Activated CD4-positive, alpha-beta T cell treated with anti-CD3 and anti-CD28 coated beads, Interleukin-2, amount 10 ng/mL, durations not matched to agents 24 days and 14 days (primary cell): ENCODE measurements at places on chromosomes 7 and 10. TPM values are rescaled to one million over a fixed set of nuclear protein-coding genes. Genes with fewer than 3 reads are reported as not detected.

CALHM3 gene
- not detected in 2 replicates for total RNA-seq

PIK3AP1 gene
- 9.6 and 11.7 TPM in 2 replicates for total RNA-seq

TAF5 gene
- total RNA-seq: 11.9 and 12.1 TPM in 2 replicates

DNA sequence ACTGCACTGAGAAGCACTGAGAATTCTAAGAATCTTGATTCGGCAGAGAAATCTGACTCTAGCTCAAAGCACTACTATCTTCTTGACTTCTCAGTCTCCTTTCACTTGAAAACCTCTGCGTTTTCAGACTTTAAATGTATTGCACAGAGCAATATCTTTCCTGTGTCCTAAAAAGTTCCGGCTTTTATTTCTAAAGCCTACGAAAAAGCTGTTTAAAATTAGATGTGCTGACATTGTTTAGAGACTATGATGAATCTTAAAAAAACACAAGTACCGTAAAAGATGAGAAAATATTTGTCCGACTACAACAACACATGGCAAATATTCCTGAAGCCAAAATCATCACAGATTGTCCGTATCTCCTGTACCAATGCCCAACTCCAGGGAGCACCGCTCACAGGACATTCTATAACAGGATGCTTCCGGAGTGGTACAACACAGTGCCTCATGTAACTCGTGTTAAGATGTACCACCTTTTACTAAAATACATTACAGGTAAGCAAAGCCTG, 136.9 kb downstream of the CUBN start:
- no peak for DNase-seq

DNA sequence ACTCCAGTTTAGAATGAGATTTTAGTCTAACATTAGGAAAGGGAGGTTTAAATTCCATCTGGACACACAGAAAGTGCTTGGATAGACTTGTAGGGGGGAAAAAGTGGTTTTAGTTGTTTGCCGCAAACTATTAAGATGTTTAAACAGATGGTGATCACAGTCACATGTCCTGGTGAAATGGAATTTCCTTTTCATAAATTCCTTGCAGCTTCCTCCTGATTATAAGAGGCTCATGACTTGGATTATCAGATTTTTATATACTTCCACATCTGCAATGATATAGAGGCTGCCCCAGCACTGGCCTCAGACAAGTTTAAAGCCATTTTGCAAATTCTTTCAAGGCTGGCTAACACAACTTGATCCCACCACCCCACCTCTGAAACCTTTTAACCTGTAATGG, 106.4 kb upstream of the ARMC3 start:
- DNase-seq: no peak

- DNase-seq: no peak
These were observed 117.5 kb downstream of the TRIL start for GRCh38 chr7:28840592-28840995.

GRCh38 chr10:78514459-78514858, 480.8 kb downstream of the RPS24 start:
- no peak for DNase-seq

DNA sequence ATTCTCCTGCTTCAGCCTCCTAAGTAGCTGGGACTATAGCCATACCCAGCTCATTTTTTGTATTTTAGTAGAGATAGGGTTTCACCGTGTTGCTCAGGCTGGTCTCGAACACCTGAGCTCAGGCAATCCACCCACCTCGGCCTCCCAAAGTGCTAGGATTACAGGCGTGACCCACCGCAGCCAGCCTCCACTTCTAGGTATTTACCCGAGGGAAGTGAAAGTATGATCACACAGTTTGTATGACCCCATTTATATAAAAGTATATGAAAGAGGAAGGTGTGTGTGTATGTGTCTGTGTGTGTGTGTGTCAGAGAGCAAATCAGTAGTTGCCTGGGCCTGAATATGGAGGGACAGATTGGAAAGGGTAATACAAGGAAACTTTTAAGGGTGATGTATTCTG, 2.0 kb upstream of the PURB start:
- DNase-seq: peak; percentile 66

GRCh38 chr7:55147101-55147500, 128.3 kb downstream of the EGFR start:
- no peak for DNase-seq

DNA sequence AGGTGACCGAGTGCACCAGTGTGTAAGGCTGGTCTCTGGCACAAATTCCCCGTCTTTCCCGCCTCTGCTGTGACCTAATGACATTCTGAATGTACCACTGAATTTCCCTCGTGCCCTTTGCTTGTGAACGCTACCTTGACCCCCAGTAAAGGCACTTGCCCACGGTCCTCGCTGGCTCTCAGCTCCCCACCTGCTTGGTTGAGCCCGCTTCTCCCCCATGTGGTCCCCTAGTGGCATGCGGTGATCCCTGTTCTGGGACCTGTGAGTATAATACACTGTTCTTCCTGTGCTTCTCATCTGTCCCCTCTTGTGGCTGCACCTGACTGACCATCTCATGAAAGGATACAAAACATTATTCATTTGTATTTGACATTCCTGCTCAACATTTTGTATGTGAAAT, 495.7 kb downstream of the INHBA start:
- DNase-seq: no peak

- DNase-seq: no peak
These were observed 195.5 kb downstream of the PRKG1 start for GRCh38 chr10:51269821-51270220.

DNA sequence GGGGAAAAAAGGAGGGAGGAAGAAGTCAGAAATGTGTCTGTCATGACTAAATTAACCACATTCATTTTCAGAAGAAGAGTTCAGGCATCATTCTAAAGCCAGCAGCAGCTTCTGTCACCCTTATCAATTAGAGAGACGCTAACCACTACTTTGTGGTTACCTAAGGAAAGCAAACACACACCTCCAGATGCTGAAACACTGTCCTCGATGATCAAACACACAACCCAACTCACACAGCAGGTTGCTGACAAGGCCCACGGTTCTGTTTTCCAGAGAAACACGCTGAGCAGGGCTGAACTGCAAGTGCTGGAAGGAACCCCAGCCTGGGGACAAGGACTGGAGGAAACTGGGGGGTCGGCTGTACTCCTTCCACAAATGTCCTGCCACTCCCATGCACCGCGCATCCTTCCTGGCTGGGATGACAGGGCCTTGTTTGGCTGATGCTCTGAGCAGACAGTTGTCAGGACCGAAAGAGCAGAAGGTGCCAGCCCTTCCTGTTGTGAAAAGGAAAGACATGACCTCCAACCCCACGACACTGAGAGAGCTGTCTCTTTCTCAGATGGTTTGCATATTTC, 36.6 kb downstream of the PRKCQ start:
- DNase-seq: peak; percentile 91

DNA sequence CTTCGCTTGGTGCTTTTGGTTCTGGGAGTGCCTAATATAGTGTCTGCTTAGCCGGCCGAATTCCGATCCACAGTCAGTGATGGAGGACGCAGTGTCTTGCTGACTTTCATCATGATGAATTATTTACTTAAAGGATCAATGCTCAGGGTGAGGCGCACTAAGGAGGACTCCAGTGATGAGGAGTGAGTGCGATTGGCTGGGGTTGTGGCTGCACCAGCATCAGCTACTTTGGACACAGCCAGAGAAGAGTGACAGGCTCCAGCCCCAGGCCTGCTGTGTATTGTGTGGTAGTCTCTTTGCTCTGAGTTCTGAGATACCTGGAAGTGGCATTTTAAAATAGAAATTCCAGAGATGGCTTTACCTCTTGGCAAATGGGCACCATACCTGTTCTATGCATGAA, 73.3 kb upstream of the ANLN start:
- no peak for DNase-seq

GRCh38 chr7:72098807-72099580, 313.1 kb downstream of the CALN1 start:
- no peak for DNase-seq
